NT2/D1 (cell line): ENCODE measurements at places on chromosomes 11 and 22.

- DNase-seq: no peak
Observed at GRCh38 chr11:132050049-132050448, 679.6 kb downstream of the NTM start.

- DNase-seq: no peak
Observed at GRCh38 chr11:102345904-102346303, 1.1 kb upstream of the BIRC2 start.

DNA sequence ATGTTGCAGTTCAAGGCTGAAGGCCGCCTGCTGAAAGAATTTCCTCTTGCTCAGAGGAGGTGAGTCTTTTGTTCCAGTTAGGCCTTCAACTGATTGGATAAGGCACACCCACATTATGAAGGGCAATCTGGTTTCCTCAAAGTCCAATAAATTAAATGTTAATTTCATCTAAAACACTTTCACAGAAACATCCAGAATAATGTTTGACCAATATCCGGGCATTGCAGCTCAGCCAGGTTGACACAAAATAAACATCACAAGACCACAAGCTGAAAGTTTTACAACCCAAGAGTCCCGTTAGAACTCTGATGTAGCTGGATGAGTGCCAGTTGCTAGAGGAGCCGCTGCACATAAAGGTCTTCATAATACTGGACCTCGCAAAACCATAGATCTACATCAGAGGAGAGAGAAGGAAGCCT is 64.9 kb upstream of the EED start:
- DNase-seq: no peak

- peak; percentile 1 for DNase-seq
Observed at GRCh38 chr11:105046898-105047579, 1.9 kb upstream of the CARD16 start.

DNA sequence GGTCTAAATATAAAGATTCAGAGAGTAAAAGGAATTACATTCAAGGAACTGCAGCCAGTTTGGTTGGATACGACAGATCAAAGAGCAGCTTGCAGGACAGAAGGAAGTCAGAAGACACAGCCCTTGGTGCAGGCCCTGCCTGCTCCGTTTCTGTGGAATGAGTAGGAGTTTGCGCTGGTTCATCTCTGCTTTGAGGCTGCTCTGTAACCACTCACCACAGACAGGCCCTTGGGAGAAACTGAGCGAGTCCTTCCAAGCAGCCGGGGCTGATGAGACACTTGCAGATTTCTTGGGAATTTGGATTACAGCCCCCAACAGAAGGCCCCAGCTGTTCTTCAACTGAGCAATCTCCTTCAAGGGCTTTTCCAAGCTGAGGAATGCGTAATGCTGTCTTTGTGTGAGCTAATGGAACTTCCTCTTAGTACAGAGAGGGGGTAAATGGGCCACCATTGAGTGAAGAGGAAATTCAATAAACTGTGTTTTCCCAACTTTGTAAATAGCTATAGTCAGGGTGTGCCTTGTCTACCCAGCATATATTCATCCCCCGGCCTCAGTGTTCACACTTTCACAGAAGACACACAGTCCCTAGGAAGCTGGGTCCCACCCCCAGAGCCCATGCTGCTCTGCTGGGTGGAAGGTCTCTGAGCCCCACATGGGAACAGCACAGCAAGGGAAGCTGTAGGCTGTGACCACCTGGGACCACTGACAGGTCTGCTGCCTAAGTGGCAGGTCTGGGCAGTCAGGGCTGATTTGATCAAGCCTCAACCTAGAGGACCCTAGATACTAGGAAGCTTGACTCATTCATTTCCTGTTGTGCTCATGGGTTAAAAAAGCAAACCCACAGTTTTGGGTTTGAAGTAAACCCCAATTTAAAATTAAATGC is 16.6 kb downstream of the IL10RA start:
- peak; percentile 63 for DNase-seq

GRCh38 chr22:38784856-38785255 is 9.1 kb downstream of the DNAL4 start:
- no peak for DNase-seq

DNA sequence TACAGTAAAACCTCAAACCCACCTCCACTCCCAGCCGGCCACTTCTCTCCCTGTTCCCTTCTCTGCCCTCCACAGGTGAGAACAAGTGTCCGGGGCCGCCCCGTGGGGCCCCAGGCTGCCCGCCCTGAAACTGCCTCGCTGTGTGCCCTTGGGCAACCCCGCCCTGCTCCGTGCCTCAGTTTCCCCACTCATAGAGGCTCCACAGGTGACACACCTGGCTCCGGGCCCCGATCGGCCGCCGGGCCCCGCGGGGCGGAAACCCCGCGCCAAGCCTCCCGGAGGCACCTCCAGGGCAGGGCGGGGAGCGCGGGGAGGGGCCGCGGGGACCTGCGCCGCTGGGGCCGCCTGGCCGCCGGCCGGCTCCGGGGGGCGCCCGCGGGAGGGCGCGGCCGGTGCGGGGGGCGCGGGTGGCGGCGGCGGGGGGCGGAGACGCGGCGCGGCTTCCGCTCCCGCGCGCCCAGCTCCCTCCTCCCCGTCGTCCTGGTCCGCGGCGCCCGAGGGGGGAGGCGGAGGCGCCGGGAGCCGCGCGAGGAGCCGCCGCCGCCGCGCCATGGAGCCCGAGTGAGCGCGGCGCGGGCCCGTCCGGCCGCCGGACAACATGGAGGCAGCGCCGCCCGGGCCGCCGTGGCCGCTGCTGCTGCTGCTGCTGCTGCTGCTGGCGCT is at the start of gene LRP5:
TSS of gene LRP5 (plus strand) at position 475 of the 663 bp plus-strand sequence. CDS start at position 599, 124 bp downstream.
- DNase-seq: no peak

GRCh38 chr11:134060316-134060715 is 8.6 kb upstream of the JAM3 start:
- DNase-seq: no peak

DNA sequence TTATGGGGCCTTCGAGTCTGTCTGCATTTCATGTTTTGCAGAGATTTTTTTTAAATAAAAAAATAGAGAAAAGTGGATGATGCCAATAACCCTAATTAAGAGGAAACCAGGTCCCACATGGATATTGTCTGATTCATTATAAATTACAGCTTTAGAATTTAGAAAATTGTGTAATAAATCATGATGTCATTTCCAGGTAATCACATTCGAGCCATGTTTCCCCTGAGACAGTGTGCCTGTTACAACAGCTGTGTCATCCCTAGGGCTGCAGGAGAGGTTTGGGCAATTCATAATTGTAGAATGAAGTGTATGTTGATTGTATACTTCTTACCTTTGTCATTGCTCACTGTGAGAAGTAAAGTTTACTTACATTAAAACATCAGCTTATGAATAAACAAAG is 38.3 kb downstream of the NCAM1 start:
- DNase-seq: no peak

- DNase-seq: no peak
Observed at GRCh38 chr11:849104-849824, 6.6 kb downstream of the TSPAN4 start.

GRCh38 chr11:11899401-11899800 is 57.6 kb downstream of the USP47 start:
- no peak for DNase-seq

- DNase-seq: no peak
Observed at GRCh38 chr11:68120273-68121066, 718 bp downstream of the CHKA start.

GRCh38 chr11:64763526-64764039 is 3.8 kb upstream of the PYGM start:
- DNase-seq: no peak

DNA sequence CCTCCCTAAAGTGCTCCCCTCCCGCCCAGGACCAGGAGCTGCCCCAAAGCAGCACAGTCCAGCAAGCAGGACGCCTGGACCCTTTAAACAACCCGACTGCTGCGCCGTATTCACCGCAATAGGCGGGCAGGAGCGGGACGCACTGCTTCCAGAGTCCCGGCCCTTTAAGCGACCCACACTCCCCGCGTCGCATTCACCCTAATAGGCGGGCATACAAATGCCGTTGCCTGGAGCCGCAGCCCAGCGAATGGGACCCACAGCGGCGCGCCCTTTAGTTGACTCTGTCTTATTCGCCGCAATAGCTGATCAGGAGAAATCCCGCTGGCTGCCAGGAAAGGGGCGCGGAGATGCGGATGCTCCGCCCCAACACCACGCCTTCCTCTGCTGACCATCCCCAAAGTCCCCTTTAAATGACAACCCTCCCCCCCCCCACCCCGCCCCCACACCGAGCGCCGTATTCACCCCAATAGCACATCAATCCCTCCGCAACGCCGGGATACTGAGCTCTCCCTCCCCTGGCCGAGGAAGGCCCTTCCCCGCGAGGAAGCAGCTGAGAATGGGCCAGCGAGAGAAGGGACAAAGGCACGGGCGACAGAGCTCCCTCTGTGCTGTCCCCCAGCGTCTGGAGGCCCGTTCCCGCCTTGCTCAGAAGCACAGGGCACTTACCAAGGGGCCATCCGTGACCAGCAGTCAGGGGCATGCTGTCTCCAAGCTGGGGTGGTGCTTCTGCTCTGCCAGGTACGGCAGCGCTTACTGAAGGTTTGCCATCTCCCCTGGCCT is 4.7 kb downstream of the OSBPL5 start:
- peak; percentile 85 for DNase-seq

GRCh38 chr11:122717264-122717867 is 61.8 kb downstream of the UBASH3B start:
- no peak for DNase-seq

GRCh38 chr11:104073950-104074705 is 37.7 kb downstream of the DDI1 start:
- no peak for DNase-seq

GRCh38 chr11:130846606-130847005 is 69.7 kb downstream of the SNX19 start:
- DNase-seq: no peak

- DNase-seq: no peak
Observed at GRCh38 chr11:11580841-11581411, 40.9 kb downstream of the GALNT18 start.

GRCh38 chr22:47850644-47851151 is 1088.2 kb downstream of the TBC1D22A start:
- no peak for DNase-seq

DNA sequence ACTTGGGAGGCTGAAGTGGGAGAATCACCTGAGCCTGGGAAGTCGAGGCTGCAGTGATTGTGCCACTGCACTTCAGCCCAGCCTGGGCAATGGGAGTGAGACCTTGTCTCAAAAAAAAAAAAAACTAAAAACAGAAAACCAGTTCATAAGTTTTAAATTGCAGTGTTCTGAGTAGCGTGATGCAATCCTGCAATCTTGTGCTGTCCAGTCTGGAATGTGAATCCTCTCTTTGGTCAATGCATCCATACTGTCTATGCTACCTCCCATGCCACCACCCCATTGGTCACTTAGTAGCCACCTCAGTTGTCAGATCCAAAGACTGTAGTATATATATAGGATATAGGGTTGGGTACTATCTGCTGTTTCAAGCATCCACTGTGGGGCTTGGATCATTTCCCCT is 11.1 kb downstream of the YAP1 start:
- no peak for DNase-seq
